ENCODE measurements at places on chromosomes 4 and X. TPM values are rescaled to one million over a fixed set of nuclear protein-coding genes. Genes with fewer than 3 reads are reported as not detected.

DNA sequence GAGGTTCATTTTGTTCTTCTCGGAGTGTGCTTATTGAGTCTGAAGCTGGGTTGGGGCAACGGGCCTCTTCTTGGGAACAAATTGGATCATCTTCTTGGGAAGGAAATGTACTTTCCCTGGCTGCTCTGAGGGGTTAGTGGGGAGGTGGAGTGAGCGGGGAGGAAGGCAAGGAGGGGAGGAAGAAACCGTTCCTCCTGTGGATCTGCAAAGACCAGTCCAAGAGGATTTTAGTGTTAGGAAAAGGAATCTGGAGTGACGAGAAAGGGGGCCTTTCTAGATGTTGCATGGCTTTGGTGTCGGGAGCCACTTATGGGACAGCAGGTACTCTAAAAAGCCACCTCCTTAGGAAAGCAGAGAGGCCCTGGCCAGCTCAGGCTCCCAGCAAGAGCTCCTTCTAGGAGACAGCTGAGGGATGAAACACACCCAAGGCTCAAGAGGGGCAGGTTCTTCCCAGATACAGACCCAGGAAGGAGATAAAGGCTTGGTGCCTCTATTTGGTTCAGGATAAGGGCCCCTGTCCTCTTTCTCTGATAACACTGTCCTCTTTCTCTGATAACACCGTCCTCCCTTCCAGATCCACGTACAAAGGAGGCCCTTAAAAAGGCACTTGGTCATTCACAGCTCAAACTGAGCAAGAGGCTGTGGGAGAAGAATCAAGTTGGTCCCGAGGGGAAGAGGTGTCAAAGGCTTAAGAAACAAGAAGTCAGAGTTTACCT is 451 bp downstream of the SOD3 start:
- DNase-seq: no peak

DNA sequence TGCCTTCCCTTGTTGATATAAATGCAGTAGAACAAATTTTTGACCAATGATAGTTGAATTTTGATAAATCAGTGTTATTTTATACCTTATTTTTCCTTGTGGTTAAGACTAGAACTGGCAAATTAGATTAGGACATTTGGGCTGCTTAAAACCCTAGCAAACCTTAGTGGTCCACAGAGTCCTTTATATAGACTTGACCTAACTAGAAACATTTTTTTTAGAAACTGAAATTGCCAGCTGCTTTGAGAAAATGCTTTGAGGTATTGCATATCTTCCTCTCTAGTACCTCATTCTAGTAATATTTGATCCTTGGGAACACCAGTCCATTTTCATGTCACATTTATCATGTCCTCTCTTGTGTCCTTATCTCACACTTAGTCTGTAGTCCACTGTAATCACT is 580.3 kb downstream of the FSTL5 start:
- DNase-seq: no peak

GRCh38 chrX:40402831-40403533 is 177.8 kb upstream of the ATP6AP2 start:
- DNase-seq: no peak

GRCh38 chr4:150943818-150944217 is 71.3 kb downstream of the LRBA start:
- DNase-seq: no peak

Gene MECP2
- 9.9 TPM for polyA plus RNA-seq

- DNase-seq: no peak
Observed at GRCh38 chr4:73732759-73733431, 7.5 kb upstream of the CXCL8 start.

DNA sequence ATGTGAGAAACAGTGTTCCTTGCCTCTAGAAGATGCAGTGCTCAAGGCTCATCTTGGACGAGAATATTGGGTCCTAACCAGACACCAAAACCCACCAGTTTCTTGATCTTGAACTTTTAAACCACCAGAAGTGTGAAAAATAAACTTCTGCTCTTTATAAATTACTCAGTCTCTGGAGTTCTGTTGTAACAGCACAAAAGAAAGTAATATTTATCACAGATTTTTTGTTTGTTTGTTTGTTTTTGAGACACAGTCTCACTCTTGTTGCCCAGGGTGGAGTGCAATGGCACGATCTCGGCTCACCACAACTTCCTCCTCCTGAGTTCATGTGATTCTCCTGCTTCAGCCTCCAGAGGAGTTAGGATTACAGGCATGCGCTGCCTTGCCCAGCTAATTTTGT is 371.1 kb upstream of the NDST4 start:
- DNase-seq: no peak
